Spleen (tissue), 13 donors: ENCODE measurements at places on chromosomes 2 and 18. TPM values are rescaled to one million over a fixed set of nuclear protein-coding genes. Genes with fewer than 3 reads are reported as not detected.

UPP2 gene
- not detected for total RNA-seq

DNA sequence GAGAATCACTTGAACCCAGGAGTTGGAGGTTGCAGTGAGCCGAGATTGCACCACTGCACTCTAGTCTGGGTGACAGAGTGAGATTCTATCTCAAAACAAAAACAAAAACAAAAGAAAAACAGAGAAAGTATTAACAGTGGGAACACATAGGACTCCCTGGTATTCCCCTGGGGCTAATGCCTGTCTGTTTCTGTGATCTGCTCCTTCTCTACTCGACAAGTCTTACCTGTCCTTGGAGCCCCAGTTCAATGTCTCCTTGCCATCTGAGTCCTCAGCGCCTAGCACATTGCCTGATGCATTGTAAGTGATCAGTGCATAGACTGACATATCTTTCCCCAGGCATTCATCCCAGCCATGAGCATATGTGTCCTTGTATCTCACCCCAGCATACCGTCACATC lies 85.8 kb downstream of the ASAP2 start:
- peaks cover 72% of the 10 kb centered on the region for H3K27me3 ChIP-seq
- no peak for DNase-seq
- no peaks in the 10 kb centered on the region for H3K36me3 ChIP-seq
- no peak overlapping the region for H3K27ac ChIP-seq
- H3K4me3 ChIP-seq: no peak overlapping the region

DNA sequence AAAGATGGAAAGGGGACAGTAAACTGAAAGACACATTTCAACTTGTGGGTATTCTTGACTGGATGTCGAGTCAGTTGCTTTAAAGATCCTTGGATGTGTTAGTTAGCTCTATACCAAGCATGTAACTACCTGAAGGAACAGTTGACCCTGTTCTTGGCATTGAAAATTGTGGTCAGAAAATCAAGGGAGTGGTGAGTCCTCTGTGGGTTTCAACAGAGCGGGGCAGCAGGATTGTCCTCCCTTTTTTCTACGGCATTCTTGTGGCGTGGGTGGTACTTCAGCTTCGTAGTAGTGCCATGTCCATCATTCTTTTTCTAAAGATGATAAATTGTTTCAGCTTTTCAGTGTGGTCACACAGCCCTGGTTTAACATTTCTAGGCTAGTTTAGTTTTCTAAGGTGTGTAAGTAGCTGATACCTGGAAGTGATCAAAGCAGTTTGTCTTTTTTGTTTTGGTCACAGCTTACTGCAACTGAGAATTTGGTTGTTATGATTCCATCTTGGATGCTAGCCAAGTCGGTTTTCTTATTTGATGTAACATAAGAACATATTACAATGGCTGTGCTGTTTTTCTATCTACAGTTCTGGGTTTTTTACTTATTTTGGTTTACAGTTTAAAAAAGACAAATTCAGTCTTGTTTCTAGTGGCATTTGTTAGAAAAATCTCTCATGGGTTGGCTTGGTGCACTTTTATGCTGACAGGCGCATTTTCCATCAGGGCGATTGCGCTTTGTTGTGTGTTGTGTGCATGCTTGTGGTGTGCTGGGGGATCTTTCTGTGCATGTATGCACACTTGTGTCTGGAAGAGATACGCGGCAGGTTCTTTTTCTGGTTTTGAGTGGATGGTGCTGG lies 84.7 kb downstream of the ZNF407 start:
- H3K36me3 ChIP-seq: peaks cover 39% of the 10 kb centered on the region
- H3K4me1 ChIP-seq: no peaks in the 10 kb centered on the region
- no peak for DNase-seq
- H3K4me3 ChIP-seq: no peak overlapping the region

DNA sequence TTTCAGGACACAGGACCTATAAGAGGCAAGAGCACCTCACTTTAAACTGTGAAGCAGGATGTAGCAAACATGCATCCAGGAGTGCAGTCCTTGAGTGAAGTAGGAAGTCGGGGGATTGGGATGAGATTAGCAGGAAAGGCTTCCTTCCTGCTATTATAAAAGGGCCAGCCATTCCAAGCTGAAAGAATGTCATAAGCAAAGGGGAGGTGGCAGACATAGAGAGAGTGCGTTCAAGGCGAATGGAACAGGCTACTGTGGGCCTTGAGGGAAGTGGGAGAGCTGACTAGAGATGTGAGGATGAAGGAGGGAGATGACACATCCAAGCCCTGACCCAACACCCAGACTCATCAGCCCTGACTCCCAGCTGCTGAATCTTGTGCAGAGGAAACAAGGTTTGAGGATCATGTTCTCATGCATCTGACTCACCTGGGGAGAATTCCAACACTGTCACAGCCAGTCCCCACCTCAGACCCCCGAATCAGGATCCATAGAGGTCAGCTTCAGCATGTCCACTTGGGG lies 63.9 kb downstream of the GYPC start:
- H3K4me1 ChIP-seq: peaks cover 17% of the 10 kb centered on the region
- H3K27me3 ChIP-seq: no peaks in the 10 kb centered on the region
- no peak overlapping the region for H3K4me3 ChIP-seq
- DNase-seq: no peak

KCNK3 gene
- 2.5 TPM for total RNA-seq

DNA sequence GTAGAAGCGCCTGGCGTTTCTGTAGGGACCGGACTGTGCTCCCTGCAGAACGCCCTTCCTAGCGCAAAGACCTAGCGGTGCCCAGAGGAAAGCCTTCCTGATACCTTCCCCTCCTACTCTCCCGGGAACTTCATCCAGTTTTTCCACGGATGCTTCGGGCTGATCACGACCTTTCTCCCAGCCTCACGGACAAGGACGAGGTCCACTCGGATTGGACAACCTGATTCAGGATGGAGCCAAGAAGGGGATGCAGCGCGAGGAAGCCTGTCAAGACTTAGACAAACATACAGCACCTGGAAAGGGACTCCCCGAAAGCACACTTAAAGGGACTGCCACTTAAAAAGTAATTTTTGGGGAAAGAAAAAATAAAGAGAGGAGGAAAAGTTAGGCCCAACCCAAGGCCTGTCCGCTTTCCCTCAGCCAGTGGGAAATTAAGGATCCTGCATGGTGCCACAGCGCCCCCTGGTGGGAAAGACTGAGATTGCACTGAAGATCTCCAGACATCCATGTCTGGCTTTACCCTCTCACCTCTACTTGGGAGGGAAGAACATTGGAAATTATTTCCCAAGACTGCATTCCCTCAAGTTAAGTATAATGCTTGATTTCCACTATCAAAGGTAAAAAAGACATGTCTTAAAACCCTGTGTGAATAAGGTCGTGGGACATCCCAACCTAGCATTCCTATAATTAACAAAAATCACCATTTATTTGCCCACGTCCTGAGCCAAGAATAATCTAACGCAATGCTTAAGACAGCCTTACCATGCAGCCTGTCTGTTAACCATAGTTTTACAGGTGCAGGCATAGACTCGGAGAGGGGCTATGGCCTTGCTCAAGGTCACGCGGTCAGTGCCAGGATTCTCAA lies 13.4 kb upstream of the COPS8 start:
- peak; percentile 91 for DNase-seq
- H3K27ac ChIP-seq: no peak overlapping the region
- H3K36me3 ChIP-seq: no peaks in the 10 kb centered on the region
- no peak overlapping the region for H3K4me3 ChIP-seq

- H3K27me3 ChIP-seq: no peaks in the 10 kb centered on the region
- peak; percentile 41 for DNase-seq
- no peaks in the 10 kb centered on the region for H3K4me1 ChIP-seq
- H3K36me3 ChIP-seq: no peaks in the 10 kb centered on the region
- no peak overlapping the region for H3K4me3 ChIP-seq
Observed at GRCh38 chr18:79878741-79879378, 72.6 kb downstream of the SLC66A2 start.

- no peak overlapping the region for H3K27ac ChIP-seq
- H3K27me3 ChIP-seq: no peaks in the 10 kb centered on the region
- H3K4me1 ChIP-seq: no peaks in the 10 kb centered on the region
- no peaks in the 10 kb centered on the region for H3K36me3 ChIP-seq
- no peak overlapping the region for H3K4me3 ChIP-seq
Observed at GRCh38 chr18:79239631-79240030, 156.1 kb upstream of the NFATC1 start.

ADAM17 gene
- total RNA-seq: 44.4 TPM

- no peaks in the 10 kb centered on the region for H3K36me3 ChIP-seq
- no peak overlapping the region for H3K4me3 ChIP-seq
- DNase-seq: no peak
- H3K27ac ChIP-seq: no peak overlapping the region
- H3K4me1 ChIP-seq: no peaks in the 10 kb centered on the region
Observed at GRCh38 chr18:68387246-68387645, 327.7 kb downstream of the TMX3 start.
